ENCODE measurements at places on chromosomes 11 and 22. TPM values are rescaled to one million over a fixed set of nuclear protein-coding genes. Genes with fewer than 3 reads are reported as not detected.

The ZNF215 gene
- 18.2 TPM for total RNA-seq

The CHADL gene
- total RNA-seq = 1.3 TPM

The OR52H1 gene
- total RNA-seq = not detected

The CYB5R2 gene
- 44.5 TPM for total RNA-seq

The SYT7 gene
- 7.0 TPM for total RNA-seq

The SLC22A9 gene
- not detected for total RNA-seq

The TRIM51 gene
- not detected for total RNA-seq

The PIK3IP1 gene
- total RNA-seq = 0.87 TPM

DNA sequence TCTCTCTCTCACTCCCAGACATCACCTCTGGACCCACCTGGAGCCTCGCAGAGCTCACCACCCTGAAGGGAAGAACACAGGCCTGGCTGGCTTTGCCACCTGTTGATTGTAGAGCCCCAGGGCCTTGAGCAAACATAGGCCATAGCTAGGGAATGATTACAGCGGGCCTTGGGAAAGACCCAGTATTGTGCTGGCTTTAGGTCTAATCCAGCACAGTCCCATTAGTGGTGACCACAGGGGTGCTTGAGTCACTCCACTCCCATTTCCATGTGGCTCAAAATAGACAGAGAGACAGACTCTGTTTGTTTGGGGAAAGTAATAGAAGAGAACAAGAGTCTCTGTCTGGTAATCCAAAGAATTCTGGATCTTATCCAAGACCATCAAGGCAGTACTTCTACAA lies 42.7 kb upstream of the FAM181B start:
- no peak for DNase-seq

GRCh38 chr22:34283844-34284243 lies 363.6 kb upstream of the LARGE1 start:
- no peak for DNase-seq

GRCh38 chr22:48249713-48250268 lies 1487.3 kb downstream of the TBC1D22A start:
- no peak for DNase-seq

- no peak for DNase-seq
Measured at GRCh38 chr22:38724926-38725571, 19.3 kb downstream of the GTPBP1 start.

DNA sequence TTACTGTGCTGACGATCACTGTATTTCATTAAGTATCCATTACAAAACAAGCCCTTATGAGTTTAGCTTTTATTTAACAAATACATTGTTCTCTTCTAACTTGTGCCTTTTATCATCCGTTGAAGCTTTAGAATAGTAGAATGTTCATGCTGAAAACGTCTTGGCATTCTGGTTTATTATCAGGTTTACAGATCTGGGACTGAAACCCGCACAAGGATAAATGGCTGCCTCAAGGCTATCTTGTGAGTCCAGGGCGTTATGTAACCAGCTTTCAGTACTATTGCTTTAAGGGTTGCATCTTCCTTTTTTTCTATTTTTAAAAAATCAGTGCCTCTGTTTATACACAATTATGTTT lies 66.6 kb upstream of the PRODH start:
- DNase-seq = no peak

GRCh38 chr22:46763051-46763705 lies 728 bp downstream of the TBC1D22A start:
- DNase-seq = no peak

DNA sequence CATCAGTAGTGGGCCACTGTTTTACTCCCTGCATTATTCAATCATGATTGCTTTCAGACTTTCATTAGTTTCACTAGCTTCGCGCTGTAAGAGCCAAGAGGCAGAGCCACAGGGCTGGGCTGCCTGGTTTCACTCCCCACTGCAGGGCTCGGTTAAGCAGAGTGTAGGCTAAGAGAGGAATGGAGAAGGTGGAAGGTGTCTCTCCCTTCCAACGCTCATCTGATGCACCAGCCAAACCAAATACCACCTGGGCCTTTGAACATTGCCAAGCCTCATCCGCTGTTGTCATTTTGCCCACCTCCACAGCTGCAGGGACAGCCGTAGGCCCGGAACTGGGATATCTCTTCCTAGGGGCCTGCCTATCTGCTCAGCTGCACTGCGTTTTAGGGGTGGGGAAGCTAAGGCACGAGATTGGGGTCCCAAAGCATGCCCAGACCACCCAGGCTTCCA lies 480 bp upstream of the SMARCB1 start:
- DNase-seq = no peak

- no peak for DNase-seq
Measured at GRCh38 chr11:45901626-45902025, 5.4 kb downstream of the FREY1 start.

- no peak for DNase-seq
Measured at GRCh38 chr11:103851166-103851651, 185.2 kb upstream of the DDI1 start.

- DNase-seq = no peak
Measured at GRCh38 chr11:61900251-61900650, 8.9 kb upstream of the FADS3 start.

GRCh38 chr11:60303661-60304060 lies 23.2 kb downstream of the MS4A4A start:
- no peak for DNase-seq

DNA sequence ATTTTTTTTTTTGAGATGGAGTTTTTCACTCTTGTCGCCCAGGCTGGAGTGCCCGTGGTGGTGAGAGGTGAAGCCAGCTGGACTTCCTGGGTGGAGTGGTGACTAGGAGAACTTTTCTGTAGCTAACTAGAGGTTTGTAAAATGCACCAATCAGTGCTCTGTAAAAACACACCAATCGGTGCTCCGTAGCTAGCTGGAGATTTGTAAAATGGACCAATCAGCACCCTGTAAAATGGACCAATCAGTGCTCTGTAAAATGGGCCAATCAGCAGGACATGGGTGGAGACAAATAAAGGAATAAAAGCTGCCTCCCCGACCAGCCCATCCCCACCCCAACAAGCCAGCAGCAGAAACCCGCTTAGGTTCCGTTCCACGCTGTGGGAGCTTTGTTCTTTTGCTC lies 4.4 kb upstream of the RAPSN start:
- DNase-seq = no peak

- DNase-seq = no peak
Measured at GRCh38 chr22:42434748-42435425, 2.7 kb upstream of the NFAM1 start.
